Activated CD4-positive, CD25-positive, alpha-beta regulatory T cell treated with anti-CD3 and anti-CD28 coated beads, Interleukin-2, amount 50 U/mL, for 72 hours (primary cell): ENCODE measurements at places on chromosomes 16 and 17.

DNA sequence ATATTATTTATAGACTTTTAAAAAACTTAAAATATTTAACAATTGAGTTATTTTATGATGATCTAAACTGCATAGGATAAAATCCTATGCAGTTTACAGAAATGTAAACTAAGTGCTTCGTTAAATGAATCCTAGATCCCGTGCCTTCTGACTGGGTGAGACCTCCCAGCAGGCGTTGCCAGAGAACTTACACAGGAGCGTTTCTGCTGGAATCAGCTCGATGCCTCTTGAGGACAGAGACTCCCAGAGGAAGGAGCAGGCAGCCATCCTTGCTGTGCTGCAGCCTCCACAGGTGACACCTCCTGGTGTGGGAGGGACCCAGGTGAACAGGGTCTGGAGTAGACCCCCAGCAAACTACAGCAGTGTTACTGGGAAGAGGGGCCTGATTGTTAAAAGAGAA, 160.4 kb downstream of the WWOX start:
- DNase-seq, result no peak

DNA sequence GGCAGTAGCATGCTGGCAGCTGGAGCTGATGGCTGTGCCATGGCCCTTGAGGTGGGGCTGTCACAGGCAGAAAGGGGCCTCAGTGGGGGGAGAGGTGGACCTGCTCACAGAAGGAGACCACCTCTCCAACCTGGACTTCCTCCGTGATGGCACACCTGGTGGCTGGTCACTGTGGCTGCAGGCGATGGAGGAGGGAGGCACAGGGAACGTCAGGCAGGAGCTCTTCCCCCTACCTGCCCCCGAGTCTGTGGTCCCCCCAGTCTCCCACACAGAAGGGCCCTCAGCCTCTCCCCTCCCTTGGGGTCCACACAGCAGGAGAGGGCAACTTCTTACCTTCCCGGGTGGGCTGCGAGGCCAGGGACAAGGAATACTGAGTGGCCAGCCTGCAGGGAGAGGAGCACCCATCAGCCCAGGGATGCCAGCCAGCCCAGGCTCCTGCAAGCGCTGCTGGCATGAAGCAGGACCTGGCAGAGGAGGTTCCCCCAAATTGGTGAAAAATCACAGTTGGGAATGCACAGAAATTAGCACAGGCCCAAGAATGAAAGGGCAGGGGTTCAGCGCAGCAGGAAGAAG, 96.5 kb downstream of the GOSR1 start:
- no peak for DNase-seq

DNA sequence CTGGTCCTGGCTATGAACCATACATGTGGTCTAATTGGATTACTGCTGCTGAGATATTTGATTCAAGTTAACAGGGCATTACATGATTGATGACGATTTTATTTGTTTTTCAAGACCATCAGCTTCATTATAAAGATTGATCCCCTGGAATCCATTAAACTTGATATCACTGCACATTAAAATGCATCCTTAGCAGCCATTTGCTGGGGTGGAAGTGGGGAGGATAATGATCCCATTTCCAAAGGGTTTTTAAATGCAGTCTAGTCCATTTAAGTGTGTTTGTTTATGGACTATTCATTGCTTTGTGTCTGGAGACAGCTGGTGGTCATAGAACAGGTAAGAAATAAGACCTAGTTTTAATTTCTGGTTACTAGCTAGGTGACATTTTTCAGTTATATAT, 40.9 kb downstream of the ADAMTS18 start:
- DNase-seq, result no peak

DNA sequence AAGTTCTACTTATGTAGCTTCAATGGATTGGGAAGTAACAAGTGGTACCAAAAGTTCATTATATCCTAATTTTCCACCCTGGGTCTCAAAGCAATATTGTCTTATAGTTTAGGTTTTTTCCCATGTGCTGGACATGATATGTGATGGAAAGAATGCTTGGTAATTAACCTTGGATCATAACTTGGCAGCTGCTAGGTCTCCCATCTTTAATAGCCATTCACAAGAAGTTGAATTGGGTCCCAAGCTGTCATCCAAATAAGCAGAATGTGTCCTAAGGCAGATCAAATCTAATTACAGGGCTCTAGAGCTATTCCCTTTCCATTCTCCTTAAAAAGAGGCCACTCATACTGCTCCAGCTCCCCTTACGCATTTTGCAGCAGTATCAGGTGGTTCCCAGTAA, 44.7 kb upstream of the KCNJ16 start:
- DNase-seq, result no peak

- DNase-seq, result no peak
Measured at GRCh38 chr16:88329726-88330700, 52.7 kb upstream of the ZNF469 start.

- no peak for DNase-seq
Measured at GRCh38 chr16:75256696-75257343, 5.4 kb upstream of the BCAR1 start.

GRCh38 chr17:9236286-9237052, 215.2 kb downstream of the NTN1 start:
- DNase-seq, result no peak

DNA sequence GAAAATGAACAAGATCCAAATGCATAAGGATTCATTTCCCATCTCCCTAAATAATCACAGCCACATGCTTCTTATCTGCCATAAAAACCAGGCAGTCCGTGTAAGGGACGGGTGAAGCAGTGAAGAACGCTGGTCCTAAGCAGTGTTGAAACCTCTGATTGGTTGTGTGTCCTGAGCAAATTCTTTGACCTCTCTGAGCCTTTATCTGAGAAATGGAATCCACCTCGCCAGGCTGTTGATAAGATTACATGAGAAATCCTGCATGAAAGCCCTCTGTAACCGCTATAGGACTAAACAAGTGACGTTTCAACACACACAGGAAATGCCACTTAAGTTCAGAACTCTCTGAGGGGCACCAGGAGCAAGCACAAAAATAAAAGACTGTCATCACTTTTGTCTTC, 26.8 kb downstream of the GAS7 start:
- no peak for DNase-seq

DNA sequence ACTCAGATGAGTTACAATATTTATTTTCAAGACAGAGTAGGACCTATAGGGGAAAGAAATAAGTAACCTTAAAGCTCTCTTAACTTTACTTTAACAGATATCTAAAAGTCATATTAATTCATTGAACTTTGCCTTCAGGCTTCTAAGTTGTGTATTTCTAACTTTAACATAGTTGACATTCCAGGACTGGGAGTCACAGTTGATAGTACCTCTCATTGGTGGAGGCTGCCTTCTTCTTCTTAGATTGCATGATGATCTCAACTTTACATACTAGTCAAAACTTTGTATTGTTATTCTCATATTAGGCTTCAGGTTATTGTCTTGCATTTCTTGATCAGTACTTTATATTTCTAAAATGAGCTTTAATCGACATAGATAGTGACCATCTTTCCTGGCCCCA, 350.1 kb upstream of the KIF2B start:
- DNase-seq, result no peak

DNA sequence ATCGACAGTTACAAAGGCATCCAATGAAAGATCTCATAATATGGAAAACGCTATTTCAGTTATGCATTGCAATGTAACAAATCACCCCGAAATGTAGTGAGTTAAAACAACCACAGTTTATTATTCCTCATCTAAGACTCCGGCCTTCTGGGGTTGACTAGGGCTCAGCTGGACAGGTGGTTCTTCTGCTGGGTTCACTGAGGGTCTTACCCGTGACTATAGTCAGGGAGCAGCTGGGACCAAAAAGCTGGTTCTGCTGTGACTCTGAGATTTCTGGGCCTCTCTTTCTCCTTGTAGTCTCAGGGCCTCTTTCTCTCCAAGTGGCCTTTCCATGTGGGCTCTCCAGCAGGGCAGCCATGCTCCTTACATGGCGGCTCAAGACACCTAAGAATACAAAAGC, 196.0 kb downstream of the IRX3 start:
- DNase-seq, result no peak

DNA sequence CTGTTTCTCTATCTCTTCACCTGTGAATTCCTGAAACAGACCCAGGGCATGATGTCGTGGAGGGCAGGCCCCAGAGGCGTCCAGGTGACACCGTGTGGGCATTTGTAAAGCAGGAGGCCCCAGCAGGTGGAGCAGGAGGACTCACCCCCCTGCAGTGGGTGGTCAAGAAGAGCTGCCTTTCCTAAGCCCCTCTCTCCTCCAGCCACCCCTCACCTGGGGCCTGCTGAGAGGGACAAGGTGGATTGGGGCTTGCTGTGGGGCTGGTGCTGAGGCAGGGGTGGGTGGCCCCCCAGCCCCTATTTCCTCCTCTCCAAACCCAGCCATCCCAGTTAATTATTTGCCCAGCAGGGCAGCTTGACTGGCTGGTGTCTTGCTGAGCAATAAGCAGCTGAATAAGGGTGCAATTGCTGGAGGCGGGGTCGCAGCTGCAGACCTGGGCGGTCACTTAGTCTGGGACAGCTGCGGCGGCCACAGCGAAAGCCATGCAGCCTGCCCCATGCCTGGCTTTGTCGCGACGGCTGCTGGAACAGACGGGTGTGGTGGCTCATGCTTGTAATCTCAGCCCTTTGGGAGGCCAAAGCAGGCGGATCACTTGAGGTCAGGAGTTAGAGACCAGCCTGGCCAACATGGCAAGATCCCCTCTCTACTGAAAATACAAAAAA, 56.4 kb downstream of the JPH3 start:
- no peak for DNase-seq

- DNase-seq, result no peak
Measured at GRCh38 chr17:68349157-68349556, 57.9 kb downstream of the ARSG start.
